ENCODE measurements at places on chromosomes 16 and 17.

DNA sequence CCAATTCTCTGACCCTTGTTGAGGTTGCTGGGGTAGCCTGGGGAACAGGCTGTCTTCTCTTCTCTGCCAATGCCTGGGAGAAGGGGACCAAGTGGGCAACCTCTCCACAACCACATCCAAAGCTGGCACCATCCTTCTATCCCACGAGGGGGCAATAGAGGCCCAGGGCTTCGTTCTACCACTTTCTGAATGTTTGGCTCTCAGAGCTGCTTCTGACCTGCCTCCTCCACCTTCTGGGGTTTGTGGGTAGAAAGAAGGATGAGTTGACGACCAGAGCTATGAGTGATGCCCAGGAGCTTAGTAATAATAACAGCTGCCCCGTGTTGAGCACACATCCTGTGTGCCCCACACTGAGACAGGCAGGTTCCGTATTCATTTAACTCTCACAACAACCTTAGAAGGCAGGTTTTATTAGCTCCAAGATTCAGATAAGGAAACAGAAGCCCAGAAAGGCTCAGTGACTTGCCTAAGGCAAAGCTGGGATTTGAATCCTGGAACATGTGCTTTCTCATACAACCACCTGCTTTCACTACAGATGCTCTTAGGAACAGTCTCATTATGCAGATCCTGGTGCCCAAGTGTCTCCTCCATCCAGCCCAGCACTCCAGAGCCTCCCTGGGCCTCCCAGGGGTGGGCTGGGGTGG is 11.1 kb downstream of the TSPOAP1 start:
- peak; percentile 69 for DNase-seq

GRCh38 chr16:75264457-75264998 is 13.1 kb upstream of the BCAR1 start:
- DNase-seq, result no peak

GRCh38 chr17:2251098-2251497 is 52.5 kb downstream of the SMG6 start:
- DNase-seq, result no peak

DNA sequence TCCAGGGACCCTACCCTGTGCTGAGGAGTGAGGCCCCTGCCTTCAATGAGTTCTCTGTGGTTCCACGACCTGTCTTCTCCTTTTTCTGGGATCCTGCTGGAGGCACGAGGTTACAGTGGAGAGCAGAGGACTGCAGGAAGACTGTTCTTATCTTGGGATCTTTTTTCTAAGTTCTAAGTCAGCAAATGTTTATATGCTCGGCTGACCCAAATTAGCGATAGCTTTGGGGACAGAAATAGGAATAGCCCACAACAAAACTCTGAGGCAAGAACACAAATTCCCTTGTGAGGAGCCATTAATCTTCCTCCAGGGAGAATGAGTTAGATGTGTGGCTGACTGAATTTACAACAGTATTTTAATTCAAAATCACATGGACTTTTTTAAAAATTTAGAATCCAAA is 46.7 kb downstream of the MYOCD start:
- DNase-seq, result no peak

DNA sequence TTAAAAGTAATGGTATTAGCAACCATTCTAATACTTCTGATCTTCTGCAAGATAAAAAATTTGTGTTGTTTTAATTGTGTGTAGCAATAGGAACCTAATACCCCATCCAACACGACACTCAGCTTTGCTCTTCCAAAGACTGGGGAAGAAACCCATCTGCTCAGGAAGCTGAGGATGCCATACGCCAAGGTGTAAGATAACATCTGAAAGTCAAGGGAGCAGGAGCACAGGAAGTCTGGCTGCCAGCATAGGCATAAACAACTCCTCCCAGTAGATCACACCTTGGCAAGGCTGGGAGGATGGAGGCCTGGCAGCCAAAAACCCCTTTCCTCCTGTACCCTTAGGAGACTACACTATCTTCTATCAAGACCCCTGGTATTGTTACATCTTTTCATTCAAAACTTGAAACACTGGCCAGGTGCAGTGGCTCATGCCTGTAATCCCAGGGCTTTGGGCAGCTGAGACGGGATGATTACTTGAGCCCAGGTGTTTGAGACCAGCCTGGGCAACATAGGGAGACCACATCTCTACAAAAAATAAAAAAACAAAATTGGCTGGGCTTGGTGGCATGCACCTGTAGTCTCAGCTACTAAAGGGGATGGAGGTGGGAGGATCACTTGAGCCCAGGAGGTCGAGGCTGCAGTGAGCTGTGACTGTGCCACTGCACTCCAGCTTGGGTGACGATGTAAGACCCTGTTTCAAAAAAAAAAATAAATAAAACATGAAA is 5.7 kb upstream of the SPHK1 start:
- DNase-seq, result no peak

- no peak for DNase-seq
Observed at GRCh38 chr16:638034-638543, 2.0 kb upstream of the METTL26 start.

DNA sequence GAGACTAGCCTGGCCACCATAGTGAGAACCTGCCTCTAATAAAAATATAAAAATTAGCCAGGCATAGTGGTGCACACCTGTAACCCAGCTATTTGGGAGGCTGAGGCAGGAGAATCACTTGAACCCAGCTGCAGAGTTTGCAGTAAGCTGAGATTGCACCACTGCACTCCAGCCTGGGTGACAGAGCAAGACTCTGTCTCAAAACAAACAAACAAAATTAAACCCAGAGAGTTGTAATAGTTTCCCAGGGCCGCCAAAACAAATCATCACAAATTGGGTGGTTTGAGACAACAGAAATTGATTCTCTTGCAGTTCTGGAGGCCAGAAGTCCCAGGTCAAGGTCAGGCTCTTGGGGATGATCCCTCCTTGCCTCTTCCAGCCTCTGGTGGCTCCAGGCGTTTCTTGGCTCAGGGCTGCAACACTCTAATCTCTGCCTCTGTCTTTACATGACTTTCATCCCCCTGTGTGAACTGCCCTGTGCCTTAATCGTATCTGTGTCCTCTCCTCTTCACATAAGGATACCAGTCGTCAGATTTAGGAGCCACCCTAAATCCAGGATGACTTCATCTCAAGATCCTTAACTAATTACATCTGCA is 100.3 kb upstream of the NOL11 start:
- DNase-seq, result no peak
